ENCODE measurements at places on chromosomes 13 and 19.
A peak's percentile ranks its signal among the peaks of the same experiment; 100 is the strongest.

DNA sequence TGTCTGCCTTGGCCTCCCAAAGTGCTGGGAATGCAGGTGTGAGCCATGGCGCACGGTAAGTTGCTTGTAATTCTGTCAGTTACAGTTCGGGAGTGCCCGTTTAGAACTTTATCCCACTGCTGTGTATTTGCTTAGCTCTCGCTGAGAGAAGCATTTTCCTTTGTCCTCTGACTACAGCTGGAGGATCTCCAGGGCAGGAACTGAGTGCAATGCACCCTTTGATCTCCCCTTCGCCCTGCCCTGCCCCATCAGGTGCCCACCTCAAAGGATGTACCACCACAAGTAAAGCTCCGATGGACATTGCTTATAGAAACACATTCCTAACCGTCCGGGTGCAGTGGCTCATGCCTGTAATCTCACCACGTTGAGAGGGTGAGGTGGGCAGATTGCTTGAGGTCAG is 6.5 kb downstream of the BRME1 start:
- no peak for DNase-seq

DNA sequence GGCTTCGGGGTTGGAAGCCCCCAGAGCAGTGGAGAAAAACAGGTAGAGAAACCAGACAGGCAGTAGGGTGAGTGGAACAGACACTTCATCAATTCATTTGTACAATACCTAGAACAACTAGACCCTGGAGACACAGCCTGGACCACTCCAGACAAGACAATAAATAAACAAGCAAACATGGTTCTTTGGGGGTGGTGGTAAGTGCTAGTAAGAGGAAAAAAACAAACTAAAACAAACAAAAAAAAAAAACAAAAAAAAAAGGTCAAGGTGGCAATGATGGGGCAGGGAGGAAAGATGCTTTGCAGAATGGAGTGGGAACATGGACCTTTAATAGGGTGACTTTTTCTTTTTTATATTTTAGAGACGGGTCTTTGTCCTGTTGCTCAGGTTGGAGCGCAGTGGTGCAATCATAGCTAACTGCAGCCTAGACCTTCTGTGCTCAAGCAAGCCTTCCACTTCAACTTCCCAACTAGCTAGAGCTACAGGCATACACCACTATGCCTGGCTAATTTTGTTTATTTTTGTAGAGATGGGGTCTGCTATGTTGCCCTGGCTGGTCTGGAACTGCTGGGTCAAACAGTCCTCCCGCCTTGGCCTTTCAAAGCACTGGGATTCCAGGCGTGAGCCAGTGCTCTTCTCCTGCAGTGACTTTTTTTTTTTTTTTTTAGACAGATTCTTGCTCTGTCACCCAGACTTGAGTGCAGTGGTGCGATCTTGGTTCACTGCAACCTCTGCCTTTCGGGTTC is 3.1 kb downstream of the JUNB start:
- no peak for DNase-seq

DNA sequence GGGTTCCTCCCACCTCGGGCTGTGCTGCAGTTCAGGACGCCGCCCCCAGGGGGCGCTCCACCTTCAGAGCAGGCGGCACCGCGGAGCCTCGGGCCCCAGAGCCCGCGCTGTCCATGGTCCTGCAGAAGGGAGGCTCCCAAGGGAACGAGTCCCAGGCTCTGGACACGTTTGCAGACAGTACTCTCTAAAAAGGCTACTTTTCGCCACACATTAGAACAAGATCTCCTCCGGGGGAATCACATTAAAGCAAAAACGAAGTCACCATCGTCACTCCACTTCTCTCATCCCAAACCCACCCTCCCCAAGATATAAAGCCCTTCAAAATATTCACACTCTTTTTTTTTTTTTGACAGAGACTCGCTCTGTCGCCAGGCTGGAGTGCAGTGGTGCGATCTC is 4.6 kb upstream of the SIGLEC10 start:
- DNase-seq = peak; percentile 92

- no peak for DNase-seq
Observed at GRCh38 chr19:5918463-5919079, 4.5 kb downstream of the CAPS start.

DNA sequence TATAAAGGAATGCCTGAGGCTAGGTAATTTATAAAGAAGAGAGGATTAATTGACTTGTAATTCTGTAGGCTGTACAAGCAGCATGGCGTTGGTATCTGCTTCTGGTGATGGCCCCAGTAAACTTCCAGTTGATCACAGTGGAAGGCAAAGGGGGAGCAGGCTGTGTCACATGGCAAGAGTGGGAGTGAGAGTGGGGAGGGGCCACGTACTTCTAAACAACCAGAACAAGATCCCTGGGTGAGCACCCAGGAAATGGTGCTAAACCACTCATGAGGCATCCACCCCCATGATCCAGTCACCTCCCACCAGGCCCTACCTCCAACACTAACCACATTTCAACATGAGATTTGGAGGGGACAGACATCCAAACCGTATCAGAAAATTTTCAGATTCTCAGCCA is 3.0 kb upstream of the RNF113B start:
- DNase-seq = no peak

- no peak for DNase-seq
Observed at GRCh38 chr13:23901365-23901764, 4.1 kb upstream of the C1QTNF9B start.

- DNase-seq = no peak
Observed at GRCh38 chr13:65497265-65497664, 1732.9 kb downstream of the PCDH9 start.

DNA sequence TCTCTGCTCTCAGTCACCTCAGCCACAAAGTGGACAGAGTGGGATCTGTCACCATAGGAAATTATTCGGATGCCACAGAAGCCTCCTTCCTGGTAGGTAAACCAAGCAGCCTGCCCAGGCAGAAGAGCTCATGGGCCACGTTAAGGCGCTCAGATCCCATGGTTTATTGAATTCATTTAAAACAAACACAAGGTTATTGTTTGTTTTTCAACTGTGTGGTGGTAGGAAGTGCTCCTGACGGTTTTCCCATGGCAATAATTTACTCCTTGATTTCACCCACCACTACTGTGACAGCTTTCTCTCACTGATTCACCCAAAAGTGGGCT is 14.4 kb downstream of the BCAM start:
- no peak for DNase-seq

DNA sequence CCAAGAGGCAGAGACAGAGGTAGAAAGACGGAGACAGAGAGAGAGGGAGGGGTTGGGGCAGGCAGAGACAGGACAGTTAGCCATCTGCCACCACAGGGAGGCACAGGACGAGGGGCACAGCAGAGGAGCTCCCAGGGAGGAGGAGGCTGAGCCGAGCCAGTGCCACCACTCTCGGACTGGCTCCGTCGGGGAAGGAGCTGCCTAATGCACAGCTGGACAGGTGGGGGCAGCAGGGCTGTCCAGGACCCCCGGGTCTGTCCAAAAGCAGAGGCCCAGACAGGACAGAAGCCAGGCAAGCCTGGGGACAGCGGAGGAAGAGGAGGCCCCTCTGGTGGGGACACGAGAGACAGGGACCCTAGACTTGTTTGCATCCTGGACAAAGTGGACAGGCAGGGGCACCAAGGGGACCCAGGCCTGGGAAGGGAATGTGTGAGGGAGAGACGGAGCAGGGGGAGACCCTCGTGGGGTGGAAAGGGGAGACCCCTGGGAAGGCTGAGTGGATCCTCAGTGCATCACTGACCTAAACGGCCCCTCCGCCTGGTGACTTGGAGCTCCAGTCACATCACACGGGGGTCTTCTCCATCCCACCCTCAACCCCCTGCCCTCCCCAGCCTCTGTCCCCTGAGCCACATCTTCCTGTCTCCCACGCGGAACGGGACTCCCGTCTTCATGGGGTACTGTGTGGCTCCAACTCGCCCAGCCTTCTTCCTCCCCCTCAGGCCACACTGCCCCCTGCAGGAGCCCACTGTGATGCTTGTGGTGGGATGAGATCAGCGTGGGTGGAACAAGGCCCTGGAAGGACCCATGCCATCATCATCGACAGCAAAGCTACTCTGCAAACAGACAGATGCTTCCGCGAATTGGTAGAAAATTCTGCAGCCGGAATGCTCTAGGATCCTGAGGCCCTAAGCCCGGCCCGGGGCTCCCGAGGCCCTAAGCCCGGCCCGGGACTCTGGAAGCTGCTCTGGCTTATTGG is 915 bp downstream of the F10 start:
- DNase-seq = no peak

DNA sequence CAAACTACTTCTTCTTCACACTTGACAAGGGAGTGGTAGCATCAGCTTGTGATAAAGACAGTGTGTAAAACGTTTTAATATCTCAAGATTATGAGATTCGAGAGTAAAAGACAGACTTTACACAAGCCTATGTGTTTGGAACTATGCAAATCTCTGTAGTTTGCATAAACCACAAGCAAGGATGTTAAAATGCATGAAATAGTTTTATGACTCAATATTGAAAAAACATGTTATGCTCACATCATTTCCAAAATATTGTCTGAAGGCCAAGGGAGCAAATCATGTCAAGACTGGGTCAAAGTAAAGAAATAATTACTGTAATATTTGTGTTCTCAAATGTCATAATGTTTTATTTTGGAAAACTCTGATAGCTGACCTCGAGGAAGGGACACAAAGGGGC is 316.8 kb upstream of the KLF12 start:
- DNase-seq = no peak

DNA sequence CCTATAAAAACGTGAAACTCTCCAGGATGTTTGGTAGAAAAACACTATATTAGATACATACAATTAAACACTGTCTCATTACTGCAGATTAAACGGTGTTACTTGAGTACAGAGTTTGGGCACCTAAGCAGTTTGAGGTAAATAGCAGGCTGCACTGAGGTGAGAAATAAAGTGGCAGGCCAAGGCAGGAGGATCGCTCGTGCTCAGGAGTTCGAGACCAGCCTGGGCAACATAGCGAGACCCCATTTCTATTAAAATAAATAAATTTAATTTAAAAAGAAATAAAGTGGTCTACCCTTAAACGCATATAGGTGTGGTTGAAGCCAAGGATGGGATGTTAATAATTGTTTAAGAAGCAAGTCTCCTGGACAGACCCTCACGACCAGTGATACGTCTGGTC is 1.2 kb downstream of the PSPC1 start:
- DNase-seq = no peak

GRCh38 chr13:45238945-45239795 is 38.3 kb upstream of the KCTD4 start:
- no peak for DNase-seq

DNA sequence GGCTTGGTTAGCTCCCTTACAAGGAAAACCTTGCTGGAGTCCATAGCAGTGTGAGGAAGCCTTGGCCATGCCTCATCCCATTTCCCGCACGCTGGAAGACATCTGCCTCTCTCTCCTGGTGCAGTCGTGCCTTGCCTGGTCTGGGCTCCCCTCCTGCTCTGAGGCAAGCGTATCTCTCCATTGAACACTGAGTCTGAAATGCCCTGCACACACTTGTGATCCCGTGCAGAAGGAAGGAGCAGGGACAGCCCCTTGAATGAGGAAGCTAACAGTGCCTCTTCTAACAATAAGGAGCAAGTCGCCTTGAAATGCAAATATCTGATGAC is 407 bp upstream of the ZNF440 start:
- no peak for DNase-seq

- no peak for DNase-seq
Observed at GRCh38 chr13:42123600-42123999, 75.2 kb downstream of the DGKH start.

- no peak for DNase-seq
Observed at GRCh38 chr19:56866538-56866937, 26.0 kb upstream of the PEG3 start.

DNA sequence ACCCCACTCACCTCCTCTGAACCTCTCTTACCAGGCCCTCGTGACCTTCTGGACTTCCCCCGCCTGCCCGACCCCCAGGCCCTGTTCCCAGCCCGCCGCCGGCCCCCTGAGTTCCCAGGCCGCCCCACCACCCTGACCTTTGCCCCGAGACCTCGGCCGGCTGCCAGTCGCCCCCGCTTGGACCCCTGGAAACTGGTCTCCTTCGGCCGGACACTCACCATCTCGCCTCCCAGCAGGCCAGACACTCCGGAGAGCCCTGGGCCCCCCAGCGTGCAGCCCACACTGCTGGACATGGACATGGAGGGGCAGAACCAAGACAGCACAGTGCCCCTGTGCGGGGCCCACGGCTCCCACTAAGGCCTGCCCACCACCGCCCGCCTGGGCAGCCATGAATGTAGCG is 3.2 kb downstream of the TTC9B start:
- no peak for DNase-seq

- no peak for DNase-seq
Observed at GRCh38 chr19:10812196-10812595, 23.8 kb downstream of the TMED1 start.

DNA sequence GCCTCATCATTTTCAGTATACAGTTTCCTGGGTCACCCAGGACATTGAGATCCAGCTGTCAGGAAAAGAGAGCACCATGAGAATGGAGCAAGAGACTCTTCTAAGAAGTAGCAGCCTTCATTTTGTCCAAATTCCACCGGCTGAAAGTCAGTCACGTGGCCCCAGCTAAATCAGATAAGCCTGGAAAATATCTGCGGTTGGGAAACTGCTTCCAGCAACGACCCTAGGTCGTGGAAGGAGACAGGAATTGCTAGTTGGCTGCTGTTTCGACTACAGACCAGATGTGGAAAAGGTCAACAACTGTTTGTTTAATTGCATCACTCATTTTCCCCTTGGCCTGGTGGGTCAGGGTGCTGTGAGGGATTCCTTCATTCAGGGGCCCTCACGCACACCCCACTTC is 107.0 kb downstream of the ZNF536 start:
- no peak for DNase-seq

DNA sequence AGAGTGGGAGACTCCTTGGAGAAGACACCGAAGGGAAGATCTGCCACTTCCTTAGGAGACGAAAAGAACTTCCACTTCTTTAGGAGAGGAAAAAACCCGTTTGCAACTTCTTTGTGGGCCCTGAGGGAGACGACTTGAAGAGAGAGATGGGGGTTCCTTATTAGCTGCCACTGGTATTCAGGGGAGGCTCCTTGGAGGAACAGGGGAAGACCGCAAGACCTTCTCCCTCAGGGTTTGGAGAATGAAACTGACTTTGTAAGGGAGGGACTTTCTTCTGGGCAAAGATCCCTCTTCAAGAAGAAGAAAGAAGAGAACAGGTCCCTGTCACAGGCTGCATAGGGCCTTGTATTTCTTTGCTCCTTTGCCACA is 416 bp downstream of the BCKDHA start:
- DNase-seq = no peak

GRCh38 chr19:56637976-56638555 is 4.9 kb upstream of the SMIM17 start:
- DNase-seq = peak; percentile 10

GRCh38 chr13:38535261-38535660 is 151.6 kb upstream of the FREM2 start:
- no peak for DNase-seq

- peak; percentile 24 for DNase-seq
Observed at GRCh38 chr19:40365613-40366401, 17.3 kb downstream of the PLD3 start.

DNA sequence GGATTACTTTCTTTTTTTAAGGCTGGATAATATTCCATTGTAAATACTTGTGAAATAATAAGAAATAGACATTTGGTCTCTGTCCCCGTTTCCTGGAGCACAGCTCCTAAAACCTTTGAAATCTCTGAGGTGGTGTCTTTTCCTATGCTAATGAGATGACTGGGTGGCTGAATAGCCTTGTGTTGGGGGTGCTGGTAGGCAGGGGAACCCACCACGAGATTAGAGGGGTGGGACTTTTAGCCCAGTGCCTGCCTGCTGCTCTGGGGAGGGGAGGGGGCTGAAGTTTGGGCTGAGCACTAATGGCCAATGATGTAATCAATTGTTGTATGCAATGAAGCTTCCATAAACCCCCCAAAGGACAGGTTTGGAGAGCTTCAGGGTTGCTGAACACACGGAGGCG is 175.7 kb downstream of the FGF9 start:
- no peak for DNase-seq
